Activated CD4-positive, alpha-beta T cell treated with anti-CD3 and anti-CD28 coated beads for 48 hours (primary cell): ENCODE measurements at places on chromosomes 11 and 22.

DNA sequence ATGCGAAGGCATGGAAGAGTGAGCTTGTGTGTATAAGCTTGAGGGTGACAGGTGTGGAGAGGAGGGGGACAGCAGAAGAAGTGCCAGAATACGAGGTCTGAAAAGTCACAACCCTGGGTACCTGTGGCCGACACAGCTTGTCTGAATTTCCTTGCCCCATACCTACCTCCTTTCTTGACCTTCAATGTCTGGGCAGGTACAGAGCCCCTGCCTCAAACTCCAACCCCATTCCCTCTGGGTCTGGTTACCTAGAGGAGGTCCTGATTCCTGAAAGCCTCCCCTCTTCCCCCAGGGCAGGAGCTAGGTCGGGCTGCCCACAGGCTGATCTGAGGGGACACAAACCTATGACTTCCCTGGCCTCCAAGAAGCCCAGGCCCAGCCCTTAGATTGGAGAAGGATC, 36.6 kb upstream of the FCHSD2 start:
- no peak for DNase-seq

DNA sequence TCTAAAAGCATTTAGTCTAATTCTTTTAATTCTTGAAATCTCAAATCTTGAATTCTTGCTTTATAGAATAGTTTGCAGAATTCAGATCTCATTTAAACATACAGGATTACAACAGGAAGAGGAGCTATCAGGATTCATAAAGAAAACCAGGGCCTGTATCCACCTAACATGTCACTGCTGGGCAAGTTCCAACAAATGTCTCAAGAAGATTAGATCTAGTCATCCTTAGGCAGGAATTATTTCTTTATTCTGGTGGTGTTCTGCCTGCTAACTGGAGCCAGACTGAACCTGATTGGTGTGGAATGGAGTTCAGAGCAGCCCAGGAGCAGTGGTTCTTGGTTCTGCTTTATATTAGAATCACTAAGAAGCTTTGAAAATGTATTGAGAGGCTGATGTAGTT, 500.7 kb downstream of the LRRC4C start:
- no peak for DNase-seq

GRCh38 chr11:64347193-64347867, 7.3 kb downstream of the CCDC88B start:
- no peak for DNase-seq

GRCh38 chr11:102010776-102011494, 36.3 kb upstream of the CFAP300 start:
- no peak for DNase-seq

DNA sequence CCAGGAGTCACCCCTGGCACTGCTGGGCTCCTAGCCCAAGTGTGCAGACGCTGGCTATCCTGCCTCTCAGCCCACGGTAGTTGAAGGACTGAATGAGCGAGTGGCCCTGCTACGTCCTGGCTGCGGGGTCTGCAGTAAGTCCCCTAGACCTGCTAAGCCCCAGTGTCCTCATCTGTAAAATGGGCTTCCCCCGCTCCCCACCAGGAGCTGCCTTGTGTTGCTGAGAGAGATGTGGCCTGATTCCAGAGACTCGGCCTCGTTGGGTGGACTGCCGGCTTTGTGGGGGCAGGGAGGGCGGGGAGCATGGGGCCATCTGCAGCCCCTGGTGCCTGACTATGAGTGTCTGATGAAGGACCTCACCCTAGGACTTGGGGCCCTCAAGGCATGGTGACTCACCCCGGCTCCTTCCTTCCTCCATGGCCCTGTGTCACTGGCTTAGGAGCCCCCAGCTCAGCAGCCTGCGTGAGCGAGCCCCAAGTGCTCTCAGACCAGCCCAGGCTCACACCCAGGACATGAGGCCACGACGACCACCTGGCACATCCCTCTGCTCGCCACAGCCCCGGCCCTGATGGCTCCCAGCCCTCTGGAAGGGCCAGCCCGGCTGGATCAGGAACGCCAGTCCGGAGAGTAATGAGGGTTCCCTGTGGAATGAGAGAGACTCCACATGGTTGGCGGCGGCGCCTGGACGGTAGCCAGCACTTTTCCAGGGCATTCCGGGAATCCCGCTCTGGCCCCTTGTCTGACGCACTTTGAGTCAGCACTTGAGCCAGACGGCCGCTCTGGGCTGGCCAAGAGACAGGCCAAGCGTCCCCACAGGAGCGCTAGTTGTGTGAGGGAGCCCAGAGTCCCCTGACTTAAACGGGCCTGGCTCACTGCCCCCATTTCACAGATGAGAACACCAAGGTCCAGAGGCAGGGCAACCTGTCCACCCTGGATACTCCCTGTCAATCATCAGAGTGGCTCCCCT, 50.5 kb upstream of the SHISAL1 start:
- DNase-seq: no peak

DNA sequence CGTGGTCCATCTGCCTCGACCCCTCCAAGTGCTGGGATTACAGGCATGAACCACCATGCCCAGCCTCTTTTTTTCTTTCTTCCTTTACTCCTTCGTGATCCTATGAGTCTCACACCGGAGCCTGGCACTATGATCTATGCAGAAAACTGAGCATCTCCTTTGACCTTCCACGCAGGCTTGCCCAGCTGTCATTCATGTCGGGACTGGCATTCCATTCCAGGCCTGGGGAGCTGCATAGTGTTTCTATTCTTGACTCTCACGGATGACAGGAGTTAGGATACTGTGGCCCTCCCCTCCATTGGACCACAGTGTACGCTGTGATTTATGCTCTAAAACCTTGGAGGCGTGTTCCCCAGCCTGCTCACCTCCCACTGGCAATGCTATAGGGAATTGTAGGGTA, 611.8 kb downstream of the BRD1 start:
- no peak for DNase-seq

- no peak for DNase-seq
These were observed 91.6 kb upstream of the B3GAT1 start for GRCh38 chr11:134503596-134503995.

- DNase-seq: no peak
These were observed 643.9 kb downstream of the TBC1D22A start for GRCh38 chr22:47406180-47406834.

DNA sequence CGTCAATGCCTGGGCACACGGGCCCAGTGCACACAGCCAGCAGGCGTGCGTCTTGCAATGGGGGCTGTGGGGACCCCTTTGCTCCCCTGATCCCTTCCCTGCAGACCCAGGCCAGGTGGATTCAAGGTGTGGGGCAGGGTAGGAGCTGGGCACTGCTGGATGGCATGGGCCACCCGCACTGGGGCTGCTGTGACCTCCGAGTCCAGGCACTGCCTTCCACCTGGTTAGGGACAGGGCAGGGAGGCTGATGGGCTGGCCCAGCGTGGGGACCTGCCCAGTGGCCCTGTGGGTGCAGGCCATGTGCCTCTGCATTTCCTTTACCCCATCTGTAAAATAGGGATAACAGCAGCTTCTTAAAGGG, 22.9 kb downstream of the KCNQ1 start:
- no peak for DNase-seq
